ENCODE measurements at places on chromosomes 2 and 18.

DNA sequence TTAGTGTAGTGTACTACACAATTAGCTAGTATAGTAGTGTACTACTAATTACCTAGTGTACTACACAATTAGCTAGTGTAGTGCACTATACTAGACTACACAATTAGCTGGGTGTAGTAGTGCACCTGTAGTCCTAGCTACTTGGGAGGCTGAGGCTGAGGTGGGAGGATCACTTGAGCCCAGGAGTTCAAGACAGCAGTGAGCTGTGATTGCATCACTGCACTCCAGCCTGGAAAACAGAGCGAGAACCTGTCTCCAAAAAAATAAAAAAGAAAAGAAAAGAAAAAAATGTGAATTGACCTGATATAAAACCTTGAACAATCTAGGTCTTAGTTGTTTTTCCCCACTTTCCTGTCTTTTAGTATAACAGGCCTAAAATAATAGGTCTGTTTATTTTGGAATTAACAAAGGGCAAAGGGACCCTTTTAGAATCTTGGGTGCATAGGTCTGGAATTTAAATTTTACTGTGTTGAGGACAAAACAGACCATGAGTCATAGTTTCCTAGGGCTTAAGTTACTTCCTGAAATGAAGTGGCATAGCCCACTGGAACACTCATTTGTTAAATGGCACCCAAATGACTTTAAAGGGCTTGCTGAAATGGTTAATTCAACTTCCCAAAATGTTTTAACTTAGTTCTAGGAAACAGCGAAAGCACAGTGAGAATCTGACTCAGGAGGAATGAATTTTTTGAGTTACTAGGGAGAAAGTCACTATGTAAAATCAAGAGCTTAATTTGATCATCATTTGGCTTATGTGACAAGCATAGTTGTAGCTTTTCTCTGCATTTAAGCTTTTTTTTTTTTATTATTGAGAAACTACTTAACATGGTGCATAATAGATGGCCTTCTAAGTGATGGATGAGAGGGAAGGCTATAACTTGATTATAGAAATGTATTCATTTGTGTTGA, 50.7 kb upstream of the ARL5A start:
- no peak for DNase-seq

- no peak for DNase-seq
These were observed 41.4 kb downstream of the BMP10 start for GRCh38 chr2:68829749-68830148.

- no peak for DNase-seq
These were observed 1.9 kb downstream of the LDLRAD4 start for GRCh38 chr18:13220361-13220991.

DNA sequence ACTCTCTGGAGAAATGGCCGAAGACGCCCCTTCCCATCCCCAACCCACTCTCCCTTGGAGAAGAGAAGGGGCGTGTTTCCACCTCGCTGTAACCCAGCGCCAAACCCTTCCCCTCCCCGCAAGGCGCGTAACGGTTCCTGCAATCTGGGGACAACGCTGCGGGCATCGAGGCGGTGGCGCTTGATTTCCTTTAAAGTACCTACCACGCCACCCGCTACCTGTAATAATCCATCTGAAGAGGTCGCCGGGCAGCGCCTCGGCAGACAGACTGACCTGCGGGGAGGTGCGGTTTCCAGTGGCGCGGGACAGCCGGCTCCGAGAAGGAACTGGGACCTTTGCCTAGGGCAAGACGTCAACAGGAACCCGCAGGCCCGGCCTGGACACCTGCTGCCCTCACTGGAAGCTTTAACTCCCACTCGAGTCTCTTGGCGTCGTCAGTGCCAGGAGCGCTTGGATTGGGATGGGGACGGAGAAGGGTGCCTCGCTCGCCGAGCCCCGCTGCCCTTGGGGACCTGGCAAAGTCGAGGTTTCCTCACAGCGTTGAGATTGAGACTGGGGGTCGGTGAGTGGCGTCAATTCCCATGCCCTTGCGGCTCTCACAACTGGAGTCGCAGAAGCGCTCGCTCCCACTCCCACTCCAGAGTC, at the start of gene CYP1B1:
Gene CYP1B1 (minus strand): TSS at position 645 of the 645 bp plus-strand sequence. CDS start 763 bp downstream, outside the sequence.
- DNase-seq: no peak

GRCh38 chr2:99444222-99444621, 45.6 kb downstream of the REV1 start:
- DNase-seq: no peak

DNA sequence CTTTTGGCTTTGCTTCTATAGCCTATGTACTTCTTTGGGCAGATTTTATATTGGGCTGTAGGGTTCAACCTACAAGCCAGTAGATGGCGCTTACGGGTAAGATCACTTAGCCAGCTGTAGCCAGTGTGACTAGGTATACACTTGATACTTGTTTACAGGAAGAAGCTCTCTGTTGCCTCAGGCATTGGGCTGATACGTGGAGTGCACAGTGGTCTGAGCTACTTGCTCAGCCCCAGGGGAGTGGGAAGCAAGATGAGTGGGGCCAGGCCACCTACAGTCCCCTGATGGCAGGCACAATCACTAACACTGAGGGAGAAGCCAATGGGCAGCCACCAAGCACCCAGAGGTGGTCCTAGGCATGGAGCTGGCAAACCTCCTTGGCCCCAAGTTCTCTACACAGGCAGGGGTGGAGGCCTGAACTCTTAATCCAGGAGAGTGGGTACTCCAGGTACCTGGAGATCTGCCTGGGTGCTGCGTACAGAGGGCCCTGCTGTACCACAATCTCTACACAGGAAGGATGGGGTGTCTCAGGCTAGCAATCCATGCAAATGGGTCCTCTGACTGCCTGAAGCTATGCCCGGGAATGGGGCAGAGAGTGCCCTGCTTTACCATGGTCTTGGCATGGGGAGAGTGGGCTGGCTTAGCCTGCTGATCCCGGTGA, 122.2 kb downstream of the NCOA1 start:
- DNase-seq: no peak

DNA sequence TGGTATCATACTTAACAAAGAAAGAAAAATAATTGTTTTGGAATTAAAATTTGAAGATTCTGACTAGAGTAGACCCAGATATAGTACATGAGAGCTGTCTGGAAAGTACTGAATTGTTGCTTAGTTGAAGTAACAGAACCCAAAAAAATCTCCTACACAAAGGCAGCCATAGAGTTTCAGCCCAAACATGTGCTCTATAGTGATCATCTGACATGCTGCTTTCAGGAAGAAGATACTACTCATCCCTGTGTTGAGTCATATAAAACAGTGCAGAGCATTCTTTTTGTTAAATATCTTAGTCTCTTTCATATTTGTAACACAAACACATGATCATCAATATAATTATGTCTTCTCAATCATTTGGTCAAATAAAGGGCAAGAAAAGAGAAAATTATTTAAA, 84.8 kb upstream of the PTPRM start:
- DNase-seq: no peak

- DNase-seq: no peak
These were observed 84.0 kb downstream of the DDX1 start for GRCh38 chr2:15675456-15676195.

- DNase-seq: no peak
These were observed 241.4 kb downstream of the SLC8A1 start for GRCh38 chr2:40210344-40210967.

GRCh38 chr2:207151048-207151447, 14.7 kb downstream of the KLF7 start:
- DNase-seq: no peak

DNA sequence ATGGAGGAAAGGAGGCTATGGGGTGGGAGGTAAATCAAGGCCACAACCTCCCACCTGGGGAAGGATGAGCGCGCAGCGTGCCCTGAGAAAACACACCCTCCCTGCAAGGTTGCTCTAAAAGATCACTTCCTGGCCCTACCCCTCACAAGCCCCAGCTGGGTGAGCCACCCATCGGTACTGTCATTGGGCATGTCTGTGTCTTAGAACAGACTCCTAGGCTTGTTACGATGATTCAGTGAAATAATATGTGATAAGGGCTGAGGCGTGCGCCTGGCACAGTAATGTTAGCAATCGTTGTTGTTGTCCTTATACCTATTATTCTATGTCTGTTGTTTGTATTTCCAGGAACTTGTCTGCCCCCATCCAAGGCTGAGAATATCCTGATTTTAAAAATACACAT, 175.1 kb downstream of the ZFP36L2 start:
- no peak for DNase-seq

DNA sequence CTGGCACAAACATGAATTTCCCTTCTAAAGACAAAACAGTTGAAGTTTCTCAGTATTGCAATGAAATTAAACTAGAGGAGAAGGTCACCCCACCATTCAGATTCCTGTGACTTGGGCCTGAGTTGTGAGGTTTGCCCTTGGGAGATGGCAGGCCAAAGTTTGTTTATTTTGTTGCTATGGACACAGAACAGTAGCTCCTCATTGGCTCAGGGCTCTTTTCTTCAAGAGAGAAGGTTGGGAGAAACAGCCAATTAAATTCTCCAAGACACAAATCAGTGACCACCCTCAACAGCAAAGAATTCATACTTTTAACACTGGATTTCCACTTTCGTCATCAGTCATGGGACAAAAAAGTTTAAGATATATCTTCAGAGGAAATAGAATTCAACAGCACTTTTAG, at the start of gene FLACC1:
Gene FLACC1 (minus strand): TSS at position 125 of the 400 bp plus-strand sequence. CDS start 5,941 bp downstream, outside the sequence.
- DNase-seq: no peak

DNA sequence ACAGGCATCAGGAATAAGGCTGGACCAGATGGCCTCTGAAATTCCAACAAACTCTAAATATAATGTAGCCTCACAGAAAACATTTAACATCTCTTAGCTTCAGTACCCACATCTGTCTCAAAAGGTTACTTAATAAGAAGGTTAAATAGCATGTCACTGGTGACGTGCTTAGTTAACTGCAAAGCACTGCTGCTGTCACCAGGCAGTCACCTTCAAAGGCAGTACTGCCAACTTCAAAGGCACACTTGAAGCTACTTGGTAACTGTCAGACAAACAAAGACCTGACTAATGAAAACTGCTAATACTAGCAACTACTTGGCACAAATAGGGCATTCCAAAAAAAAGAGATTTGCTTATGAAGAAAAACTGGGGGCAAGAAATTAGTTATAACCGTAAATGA, 36.2 kb downstream of the EPG5 start:
- no peak for DNase-seq

- DNase-seq: no peak
These were observed 80.9 kb upstream of the CCDC85A start for GRCh38 chr2:56102866-56103265.

All from fibroblast of skin of left quadriceps (primary cell).